B cell (primary cell): ENCODE measurements at places on chromosomes 12 and 14. TPM values are rescaled to one million over a fixed set of nuclear protein-coding genes. Genes with fewer than 3 reads are reported as not detected.

GRCh38 chr12:44875417-44875953 is 630 bp downstream of the NELL2 start:
- peaks cover 19% of the 10 kb centered on the region for H3K4me1 ChIP-seq
- H3K27ac ChIP-seq = no peak overlapping the region
- H3K4me3 ChIP-seq = peak overlapping the region; percentile 29
- H3K27me3 ChIP-seq = no peaks in the 10 kb centered on the region
- H3K36me3 ChIP-seq = no peaks in the 10 kb centered on the region
- no peak for DNase-seq

DNA sequence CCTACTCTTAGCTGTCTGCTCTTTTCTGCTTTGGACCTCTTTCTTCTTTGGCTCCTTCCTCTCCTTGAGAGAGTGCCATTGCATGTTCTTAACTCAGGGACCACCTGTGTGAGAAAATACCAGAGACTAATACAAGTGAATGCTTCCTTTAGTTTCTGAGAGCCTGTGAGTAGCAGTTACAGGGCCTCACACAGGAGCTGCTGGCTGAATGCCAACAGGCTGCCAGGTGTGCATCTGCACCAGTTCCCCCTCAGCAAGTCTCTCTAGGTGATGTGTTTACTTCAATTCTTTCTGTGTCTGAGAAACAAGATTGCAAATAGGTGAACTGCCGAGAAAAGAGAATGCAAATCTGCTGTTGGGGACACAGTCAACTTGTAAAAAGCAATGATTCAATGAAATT is 108.2 kb downstream of the STXBP6 start:
- DNase-seq = no peak
- H3K27me3 ChIP-seq = no peaks in the 10 kb centered on the region
- H3K36me3 ChIP-seq = no peaks in the 10 kb centered on the region
- no peak overlapping the region for H3K27ac ChIP-seq

GRCh38 chr12:91289906-91290305 is 107.3 kb upstream of the DCN start:
- no peak for DNase-seq
- no peak overlapping the region for H3K27ac ChIP-seq
- H3K27me3 ChIP-seq = no peaks in the 10 kb centered on the region
- no peaks in the 10 kb centered on the region for H3K4me1 ChIP-seq

- peak overlapping the region; percentile 93 for H3K27ac ChIP-seq
- peaks cover 5% of the 10 kb centered on the region for H3K36me3 ChIP-seq
- no peak for DNase-seq
- peaks cover 81% of the 10 kb centered on the region for H3K4me1 ChIP-seq
- H3K27me3 ChIP-seq = no peaks in the 10 kb centered on the region
Measured at GRCh38 chr12:92464911-92465310, 237.9 kb upstream of the PLEKHG7 start.

DNA sequence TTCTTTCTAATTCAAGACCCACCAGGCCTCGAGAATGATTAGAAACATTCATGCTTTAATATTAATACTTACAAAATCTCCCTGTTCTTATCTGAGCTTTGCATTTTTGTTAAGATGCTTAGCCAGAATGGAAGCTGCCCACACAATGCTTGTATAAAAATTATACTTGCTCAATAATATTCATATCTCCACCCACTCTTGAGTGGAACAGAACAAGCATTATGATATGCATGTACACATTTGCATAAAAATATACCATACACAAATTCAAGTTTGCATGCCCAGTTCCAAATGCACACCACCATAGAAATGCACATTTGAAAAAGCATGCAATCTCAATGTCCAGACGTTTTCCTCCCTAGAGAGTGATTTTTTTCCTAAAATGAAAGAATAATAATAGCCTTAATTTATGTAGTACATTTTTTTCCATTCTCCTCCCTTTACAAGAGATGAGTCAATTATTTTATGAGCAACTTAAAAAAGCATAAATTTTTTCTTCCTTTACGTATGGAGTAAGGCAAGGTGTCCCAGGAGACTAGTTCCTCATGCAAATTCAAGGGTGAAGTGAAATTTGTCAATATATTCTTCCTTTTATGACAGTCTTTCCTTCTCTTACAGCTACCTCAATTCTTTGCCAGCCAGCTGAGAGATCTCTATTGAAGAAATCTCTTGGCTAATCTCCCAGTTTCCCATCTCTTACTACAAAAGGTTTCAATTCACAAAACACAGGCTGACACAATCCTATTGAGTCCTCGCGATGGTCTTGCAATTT is 313.1 kb upstream of the GARIN6 start:
- H3K36me3 ChIP-seq = no peaks in the 10 kb centered on the region
- no peaks in the 10 kb centered on the region for H3K27me3 ChIP-seq
- no peaks in the 10 kb centered on the region for H3K4me1 ChIP-seq
- no peak for DNase-seq
- no peak overlapping the region for H3K27ac ChIP-seq
- no peak overlapping the region for H3K4me3 ChIP-seq

GRCh38 chr12:56040151-56040550 is 1.6 kb upstream of the RPS26 start:
- H3K4me3 ChIP-seq = no peak overlapping the region
- no peak for DNase-seq
- H3K36me3 ChIP-seq = peaks cover 6% of the 10 kb centered on the region
- H3K27me3 ChIP-seq = no peaks in the 10 kb centered on the region
- no peak overlapping the region for H3K27ac ChIP-seq

GRCh38 chr14:88256997-88257950 is 65.8 kb downstream of the KCNK10 start:
- no peak overlapping the region for H3K4me3 ChIP-seq
- no peaks in the 10 kb centered on the region for H3K4me1 ChIP-seq
- no peak for DNase-seq
- no peaks in the 10 kb centered on the region for H3K36me3 ChIP-seq
- H3K27ac ChIP-seq = no peak overlapping the region

DNA sequence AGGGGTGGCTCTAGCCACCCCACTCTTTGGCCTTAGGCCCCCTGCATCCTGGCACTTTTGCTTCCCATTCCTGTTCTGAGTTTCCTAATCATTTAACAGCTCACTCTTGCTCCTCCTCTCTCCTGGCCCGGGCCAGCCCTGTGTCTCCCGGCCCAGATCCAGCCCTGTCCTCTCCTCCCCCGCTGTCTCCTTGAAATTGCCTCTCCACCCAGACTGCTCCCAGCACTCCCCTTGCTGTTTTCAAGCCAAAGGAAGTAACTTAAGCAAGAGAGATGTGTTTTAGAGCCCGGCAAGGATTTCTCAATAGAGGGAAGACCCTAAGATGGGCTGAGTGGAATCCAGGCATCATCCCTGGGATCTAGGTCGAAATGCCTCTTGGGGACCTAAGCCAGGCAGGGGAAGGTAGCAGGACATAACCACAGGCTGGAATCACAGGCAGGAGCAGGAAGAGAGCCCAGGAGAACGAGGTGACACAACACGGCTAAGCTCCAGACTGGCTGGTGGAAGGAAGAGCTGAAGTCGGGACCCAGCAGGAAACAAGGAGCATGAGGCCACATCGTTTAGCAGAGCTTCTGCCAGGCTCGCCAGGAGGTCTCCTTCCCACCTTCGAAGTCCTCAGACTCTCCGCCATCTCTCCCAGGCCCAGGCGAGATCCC is 2.0 kb upstream of the LRP1-AS start:
- no peaks in the 10 kb centered on the region for H3K36me3 ChIP-seq
- H3K27me3 ChIP-seq = no peaks in the 10 kb centered on the region

GRCh38 chr12:57606821-57607220 is 2.2 kb downstream of the DTX3 start:
- DNase-seq = no peak
- H3K4me3 ChIP-seq = no peak overlapping the region
- no peak overlapping the region for H3K27ac ChIP-seq
- H3K27me3 ChIP-seq = peaks cover 9% of the 10 kb centered on the region
- H3K4me1 ChIP-seq = peaks cover 30% of the 10 kb centered on the region

DNA sequence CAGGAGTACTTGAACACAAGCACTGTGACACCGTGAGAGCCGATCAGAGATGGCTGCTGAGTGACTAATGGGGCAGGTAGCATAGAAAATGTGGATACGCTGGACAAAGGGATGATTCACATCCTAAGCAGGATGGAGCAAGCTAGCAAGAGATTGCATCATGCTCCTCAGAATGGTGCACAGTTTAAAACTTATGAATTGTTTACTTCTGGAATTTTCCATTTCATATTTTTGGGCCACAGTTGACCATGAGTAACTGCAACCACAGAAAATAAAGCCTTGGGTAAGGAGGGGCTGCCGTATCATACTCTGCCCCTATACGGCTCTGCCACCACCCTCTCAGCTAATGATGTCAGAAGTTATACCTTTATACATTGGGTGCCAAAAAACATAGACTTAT is 23.3 kb upstream of the MARK3 start:
- no peak overlapping the region for H3K27ac ChIP-seq
- H3K36me3 ChIP-seq = no peaks in the 10 kb centered on the region
- no peaks in the 10 kb centered on the region for H3K4me1 ChIP-seq
- H3K27me3 ChIP-seq = peaks cover 11% of the 10 kb centered on the region
- no peak for DNase-seq

- H3K27me3 ChIP-seq = no peaks in the 10 kb centered on the region
- H3K4me3 ChIP-seq = no peak overlapping the region
- no peaks in the 10 kb centered on the region for H3K36me3 ChIP-seq
- no peaks in the 10 kb centered on the region for H3K4me1 ChIP-seq
- DNase-seq = no peak
- no peak overlapping the region for H3K27ac ChIP-seq
Measured at GRCh38 chr12:115828168-115828567, 449.3 kb downstream of the MED13L start.

- peaks cover 54% of the 10 kb centered on the region for H3K36me3 ChIP-seq
- H3K27ac ChIP-seq = no peak overlapping the region
- H3K27me3 ChIP-seq = no peaks in the 10 kb centered on the region
Measured at GRCh38 chr12:123401753-123402683, 18.1 kb downstream of the KMT5A start.

GRCh38 chr14:29518335-29518734 is 409.3 kb downstream of the PRKD1 start:
- no peak for DNase-seq
- H3K27ac ChIP-seq = no peak overlapping the region
- no peaks in the 10 kb centered on the region for H3K36me3 ChIP-seq
- H3K4me3 ChIP-seq = no peak overlapping the region

DNA sequence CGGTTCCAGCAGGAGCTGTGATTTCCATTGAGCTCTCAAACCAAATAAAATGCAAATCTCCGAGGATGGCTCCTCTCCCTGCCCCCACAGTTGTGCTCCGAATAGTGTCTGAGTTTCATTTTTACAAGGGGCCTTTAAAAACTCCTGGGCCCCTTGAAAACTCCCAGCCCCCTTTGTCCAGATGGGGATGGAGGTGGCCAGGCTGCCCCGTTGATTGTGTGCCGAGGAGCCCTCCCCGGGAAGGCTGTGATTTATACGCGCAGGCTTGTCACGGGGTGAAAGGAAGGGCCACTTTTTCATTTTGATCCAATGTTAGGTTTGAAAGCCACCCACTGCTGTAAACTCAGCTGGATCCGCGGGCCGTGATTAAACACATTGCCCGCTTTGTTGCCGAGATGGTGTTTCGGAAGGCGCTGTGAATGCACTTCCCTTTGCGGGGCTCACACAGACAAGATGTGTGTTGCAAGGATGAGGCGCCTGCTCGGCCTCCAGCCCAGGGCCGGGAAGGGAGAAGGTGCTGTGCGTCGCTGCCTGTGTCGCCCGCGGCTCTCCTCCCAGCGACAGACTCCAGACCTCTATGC is 98.8 kb downstream of the TMEM132C start:
- H3K4me3 ChIP-seq = no peak overlapping the region
- DNase-seq = no peak

DNA sequence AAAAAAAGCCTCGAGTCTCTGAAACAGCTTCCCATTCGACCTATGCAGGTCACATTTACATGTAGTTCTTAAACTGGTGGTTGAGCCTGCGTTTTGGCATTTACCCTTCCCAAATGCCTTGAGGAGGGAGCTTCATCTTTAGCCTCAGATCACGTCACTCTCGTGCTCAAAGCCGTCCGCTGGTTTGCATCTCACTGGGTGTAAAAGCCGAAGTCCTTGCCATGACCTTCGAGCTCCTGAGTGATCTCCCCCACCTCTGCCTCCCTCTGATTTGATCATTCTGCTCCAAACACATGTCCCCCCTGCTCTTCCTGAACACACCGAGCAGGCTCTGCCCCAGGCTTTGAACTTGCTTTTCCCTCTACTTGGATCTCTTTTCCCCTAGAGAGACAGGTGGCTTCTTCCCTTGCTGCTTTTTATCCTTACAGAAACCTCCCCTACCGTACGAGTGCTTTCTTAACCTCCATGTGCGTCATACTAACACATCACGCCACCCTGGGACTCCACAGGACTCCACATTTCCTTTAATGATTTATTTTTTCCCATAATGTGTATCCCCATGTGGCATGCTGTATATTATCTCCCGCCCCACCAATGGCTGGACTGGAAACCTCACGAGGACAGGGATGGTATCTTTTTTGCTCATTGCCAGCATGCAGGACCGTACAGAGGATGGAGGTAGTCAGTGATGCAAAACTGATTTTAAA is 610.7 kb downstream of the VRK1 start:
- no peaks in the 10 kb centered on the region for H3K27me3 ChIP-seq
- H3K27ac ChIP-seq = no peak overlapping the region
- DNase-seq = no peak
- no peak overlapping the region for H3K4me3 ChIP-seq

Gene STXBP6
- total RNA-seq = 0.10 TPM in 1 of 2 replicates, not detected in the other

Gene PROX2
- total RNA-seq = 0.07 TPM in 1 of 2 replicates, not detected in the other

Gene PRR4
- 1.0 and 1.9 TPM in 2 replicates for total RNA-seq

Gene DBX2
- total RNA-seq = not detected in 2 replicates
